Inflammatory macrophage treated with lipopolysaccharide for 1 hour (primary cell): ENCODE measurements at places on chromosomes 3 and 15.

DNA sequence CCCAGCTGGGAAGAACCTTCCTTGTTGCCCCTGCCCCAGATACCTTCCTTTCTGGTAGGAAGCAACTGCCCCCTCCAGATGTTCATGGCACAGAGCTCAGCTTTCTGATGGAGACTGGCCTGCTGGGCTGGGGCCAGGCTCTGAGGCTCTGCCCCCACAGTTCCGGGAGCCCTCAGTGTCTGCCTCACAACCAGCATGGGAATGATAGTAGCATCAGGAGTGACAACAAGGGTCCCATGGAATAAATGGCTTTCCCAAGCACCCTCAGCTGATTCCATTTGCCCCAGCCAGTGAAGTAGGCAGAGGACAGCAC lies 65.6 kb upstream of the IQSEC1 start:
- DNase-seq: no peak

GRCh38 chr3:192851821-192852372 lies 65.8 kb downstream of the MB21D2 start:
- DNase-seq: peak; percentile 84

DNA sequence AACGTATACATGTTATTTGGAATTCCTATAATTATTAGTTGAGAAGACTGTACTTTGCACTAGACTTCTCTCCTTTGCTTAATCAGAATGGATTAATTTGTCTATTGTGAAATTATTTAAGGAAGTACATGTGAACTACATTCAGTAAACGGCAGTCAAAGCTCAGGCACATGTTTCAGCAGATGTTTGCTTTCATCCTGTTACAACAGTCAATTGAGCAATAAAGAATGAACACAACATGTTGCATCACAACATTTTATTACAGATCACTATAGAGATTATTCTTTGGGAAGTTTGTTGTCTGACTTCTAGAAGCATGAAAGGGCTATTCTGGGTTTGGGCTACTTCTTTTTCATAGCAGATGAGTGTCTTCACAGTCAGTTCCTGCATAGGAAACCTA lies 39.2 kb downstream of the RAB27A start:
- peak; percentile 93 for DNase-seq

- DNase-seq: peak; percentile 66
Observed at GRCh38 chr15:30990446-30991254, 778 bp downstream of the MTMR10 start.

DNA sequence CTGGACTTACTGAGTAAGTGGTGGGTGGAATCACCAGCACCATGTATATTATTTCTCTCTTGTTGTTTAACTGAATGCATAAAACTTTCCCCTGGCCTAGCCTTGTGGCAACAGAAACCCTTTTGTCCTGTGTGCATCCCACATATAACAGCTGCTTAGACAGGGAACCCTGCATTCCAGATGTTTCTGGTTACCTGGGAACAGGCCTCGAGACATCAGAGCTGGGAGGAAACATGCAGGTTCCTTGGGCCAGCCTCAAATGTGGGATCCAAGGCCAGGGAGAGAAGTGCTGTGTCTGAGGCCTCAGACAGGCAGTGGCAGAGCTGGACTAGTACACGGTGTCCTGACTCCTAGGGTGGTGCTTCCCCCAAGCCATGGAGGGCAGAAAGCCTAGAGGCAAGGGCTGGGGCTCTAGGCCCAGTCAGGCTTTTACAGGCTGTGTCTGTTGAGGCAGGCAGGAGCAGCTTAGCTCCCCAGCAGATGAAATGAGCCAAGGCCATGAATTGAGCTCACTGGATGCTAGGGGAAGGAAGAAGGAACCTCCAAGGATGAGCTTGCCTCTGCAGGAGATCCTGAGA lies 57.7 kb downstream of the ITGA11 start:
- DNase-seq: no peak

DNA sequence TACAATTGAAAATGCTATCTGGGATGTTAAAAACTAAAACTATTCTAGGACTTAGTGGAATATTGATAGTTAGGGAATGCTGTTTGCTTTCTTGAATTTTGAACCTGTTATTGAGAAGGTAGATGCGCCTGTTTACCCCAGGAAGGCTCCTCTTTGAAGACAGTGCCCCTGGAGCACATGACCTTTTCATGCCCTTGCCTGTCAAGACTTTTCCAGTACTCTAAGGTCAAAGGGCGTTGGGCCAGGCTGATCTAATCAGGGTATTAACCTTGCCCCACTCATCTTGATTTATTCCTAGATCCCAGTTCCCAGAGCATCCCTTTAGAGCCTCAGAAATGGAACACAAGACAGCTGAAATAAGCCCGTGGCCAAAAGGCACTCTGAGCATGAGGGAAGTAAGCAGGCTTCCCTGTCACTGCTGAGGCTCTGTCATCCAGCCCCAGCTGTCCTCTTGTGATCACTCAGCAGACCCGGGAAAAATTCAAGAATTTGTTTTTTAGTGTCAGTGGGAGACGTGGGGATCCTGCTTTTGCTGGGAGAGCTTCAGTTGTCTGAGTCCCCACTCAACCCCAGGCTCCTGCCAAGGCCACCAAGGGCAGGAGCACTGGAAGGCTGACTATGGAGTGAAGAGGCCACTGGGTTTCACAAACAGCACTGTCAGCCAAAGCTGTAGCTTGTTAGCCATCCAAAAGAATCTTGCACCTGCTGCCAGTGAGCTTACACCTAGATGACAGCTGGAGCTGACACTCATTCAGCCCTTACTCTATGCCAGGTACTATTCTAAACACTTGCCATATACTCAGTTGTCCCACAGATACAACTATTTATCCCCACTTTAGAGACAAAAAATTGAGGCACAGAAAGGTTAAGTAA lies 169.0 kb downstream of the PGPEP1L start:
- DNase-seq: no peak

DNA sequence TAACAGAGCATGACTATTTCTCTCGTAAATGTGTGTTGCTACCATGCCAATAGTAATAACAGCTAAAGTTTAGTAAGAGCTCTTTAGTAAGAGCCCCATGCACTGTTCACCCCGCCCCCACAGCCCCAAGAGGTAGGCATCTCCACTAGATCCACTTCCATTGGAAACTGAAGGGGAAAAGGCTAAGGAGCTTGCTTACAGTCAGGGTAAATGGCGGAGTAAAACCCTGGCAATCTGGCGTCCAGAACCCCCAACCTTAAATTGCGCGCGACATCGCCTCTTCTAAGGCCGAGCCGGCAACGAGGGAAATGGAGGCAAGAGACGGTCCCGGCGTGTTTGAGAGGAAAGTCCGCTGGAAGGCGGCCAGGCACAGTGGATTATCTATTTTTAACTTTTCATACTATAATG lies 654 bp upstream of the C3orf38 start:
- DNase-seq: peak; percentile 62

GRCh38 chr3:156230278-156230900 lies 110.0 kb downstream of the KCNAB1 start:
- DNase-seq: no peak

- no peak for DNase-seq
Observed at GRCh38 chr15:32130823-32131222, 100.5 kb downstream of the CHRNA7 start.

DNA sequence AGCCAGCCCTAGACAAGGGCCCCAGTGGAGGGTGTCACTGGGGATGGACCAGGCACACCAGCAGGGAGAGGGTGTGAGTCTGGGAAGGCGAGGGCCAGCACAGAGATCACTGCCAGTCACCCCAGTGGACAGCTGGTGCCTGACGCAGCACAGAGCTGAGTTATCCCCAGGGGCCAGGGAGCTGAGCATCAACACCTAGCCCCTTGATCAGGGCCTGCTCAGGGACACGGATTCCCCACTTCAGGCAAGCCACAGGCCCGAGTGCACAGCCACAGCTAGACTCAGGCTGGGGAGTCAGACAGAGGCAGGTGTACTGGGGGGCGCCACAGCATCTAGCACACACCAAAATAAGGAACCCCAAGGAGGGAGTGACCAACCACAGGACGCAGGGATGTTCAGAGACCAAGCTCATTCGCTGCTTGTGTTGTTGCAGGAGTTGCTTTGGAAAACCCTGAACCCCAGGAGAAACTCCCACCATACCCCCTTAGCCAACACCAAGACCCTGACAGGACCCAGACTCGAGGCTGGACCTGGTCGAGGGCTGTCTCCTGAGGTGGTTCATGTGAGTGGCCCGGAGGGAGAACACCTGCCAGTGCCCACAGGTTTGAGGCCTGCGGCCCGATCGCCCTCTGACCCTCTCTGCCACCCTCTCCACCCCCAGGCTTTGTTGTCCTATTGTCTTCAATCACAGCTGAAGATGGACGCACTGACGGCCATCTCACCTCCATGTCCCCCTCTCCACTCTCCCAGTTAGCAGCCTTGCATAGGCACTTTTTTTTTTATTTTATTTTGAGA lies 146.8 kb downstream of the TPRA1 start:
- no peak for DNase-seq

GRCh38 chr3:10941972-10942371 lies 50.6 kb upstream of the SLC6A1 start:
- no peak for DNase-seq

DNA sequence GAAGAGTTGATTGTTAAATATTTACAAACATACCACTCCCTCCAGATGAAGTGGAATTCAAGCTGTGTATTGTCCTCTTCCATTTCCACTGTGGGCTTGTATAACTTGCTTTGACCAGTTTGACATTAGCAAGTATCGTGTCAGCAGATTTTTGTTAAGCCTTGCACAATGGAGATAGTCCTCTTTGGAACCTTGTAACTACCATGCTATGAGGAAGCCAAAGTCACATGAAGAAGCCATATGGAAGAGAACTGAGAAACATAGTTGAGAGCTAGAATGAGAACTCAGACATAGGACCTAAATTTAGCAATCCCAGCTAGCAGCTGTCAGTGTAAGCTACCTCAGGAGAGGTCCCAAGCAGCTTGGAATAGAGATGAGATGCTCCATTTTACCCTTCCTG lies 889.2 kb downstream of the PDCD6IP start:
- peak; percentile 10 for DNase-seq

- no peak for DNase-seq
Observed at GRCh38 chr3:114903213-114903612, 243.9 kb downstream of the ZBTB20 start.

GRCh38 chr3:187012609-187013051 lies 82.3 kb downstream of the ST6GAL1 start:
- DNase-seq: peak; percentile 63

GRCh38 chr3:45548681-45549075 lies 45.9 kb upstream of the LIMD1 start:
- DNase-seq: no peak
